Cardiac septum (tissue), 1 donor: ENCODE measurements at places on chromosomes 1 and 21. TPM values are rescaled to one million over a fixed set of nuclear protein-coding genes. Genes with fewer than 3 reads are reported as not detected.

GRCh38 chr1:18681423-18681835 lies 50.8 kb downstream of the PAX7 start:
- no peak for DNase-seq

- no peak for DNase-seq
These were observed 14.6 kb downstream of the FOXD2 start for GRCh38 chr1:47452426-47452825.

DNA sequence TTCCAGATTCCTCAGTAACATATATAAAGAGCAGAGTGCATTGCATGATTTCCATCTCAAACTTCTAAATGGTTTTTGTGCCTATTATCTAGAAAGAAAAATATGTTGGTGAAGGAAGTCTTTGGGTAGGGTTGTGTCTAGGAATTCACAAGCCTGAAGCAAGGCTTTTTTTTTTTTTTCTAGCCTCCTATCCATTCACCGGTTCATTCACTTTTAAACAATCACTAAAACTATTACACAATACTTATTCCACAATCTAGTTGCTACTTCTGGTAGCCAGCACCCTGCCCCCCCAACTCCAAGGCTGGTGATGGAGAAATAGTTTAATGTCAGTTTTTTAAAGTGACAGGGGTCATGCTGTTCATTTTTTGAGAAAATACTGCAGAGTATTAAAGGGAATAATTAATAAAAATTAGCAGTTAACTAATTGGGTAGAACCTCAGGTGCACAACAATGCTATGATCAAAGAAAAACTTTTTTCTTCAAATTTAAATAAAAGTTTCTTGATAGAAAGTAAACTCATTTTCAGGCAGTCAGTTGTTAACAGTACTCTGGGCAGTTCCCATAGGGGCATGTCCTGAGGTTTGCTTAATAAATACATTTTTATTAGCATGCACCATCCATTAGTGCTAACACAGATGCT lies 10.9 kb downstream of the IRF2BP2 start:
- DNase-seq, result no peak

FCAMR gene
- total RNA-seq, result not detected

- DNase-seq, result no peak
These were observed 110.6 kb upstream of the ADAMTS5 start for GRCh38 chr21:27077501-27077900.

DNA sequence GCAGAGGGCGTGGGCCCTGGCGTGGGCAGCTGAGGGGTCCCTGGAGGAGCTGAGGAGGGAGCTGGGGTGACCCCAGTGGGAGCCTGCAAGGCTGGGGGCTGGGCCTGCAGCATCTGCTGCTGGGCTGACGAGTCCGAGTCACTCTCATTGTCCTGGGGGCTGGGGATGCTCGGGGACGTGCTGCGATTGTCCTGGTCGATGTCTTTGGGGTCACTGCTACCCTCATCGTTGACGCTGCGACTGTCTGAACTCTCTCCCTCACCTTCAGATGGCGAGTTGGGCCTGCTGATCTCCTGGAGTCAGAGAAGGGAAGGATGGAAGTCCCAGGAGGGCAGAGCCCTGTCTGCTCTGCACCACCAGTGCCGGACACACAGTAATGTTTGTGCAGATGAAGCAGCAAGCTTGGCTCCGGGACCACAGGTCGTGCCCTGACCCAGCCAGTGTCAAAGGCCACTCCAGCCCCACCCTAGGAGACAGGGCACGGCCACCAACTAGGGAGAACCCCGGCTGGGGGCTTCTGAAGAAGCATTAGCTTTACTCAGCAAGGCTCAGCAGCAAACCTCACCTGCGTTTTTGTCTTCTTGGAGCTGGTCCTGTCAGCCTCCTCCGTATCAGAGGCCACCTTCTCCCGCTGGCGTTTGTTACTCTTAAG lies 43.4 kb downstream of the SLC45A1 start:
- DNase-seq, result peak; percentile 70

- peak; percentile 99 for DNase-seq
These were observed at the start of gene CDC42 for GRCh38 chr1:22052115-22053016. CDC42 (plus strand) TSS chr1:22052709; CDS start chr1:22078479, 25,770 bp downstream.

DNA sequence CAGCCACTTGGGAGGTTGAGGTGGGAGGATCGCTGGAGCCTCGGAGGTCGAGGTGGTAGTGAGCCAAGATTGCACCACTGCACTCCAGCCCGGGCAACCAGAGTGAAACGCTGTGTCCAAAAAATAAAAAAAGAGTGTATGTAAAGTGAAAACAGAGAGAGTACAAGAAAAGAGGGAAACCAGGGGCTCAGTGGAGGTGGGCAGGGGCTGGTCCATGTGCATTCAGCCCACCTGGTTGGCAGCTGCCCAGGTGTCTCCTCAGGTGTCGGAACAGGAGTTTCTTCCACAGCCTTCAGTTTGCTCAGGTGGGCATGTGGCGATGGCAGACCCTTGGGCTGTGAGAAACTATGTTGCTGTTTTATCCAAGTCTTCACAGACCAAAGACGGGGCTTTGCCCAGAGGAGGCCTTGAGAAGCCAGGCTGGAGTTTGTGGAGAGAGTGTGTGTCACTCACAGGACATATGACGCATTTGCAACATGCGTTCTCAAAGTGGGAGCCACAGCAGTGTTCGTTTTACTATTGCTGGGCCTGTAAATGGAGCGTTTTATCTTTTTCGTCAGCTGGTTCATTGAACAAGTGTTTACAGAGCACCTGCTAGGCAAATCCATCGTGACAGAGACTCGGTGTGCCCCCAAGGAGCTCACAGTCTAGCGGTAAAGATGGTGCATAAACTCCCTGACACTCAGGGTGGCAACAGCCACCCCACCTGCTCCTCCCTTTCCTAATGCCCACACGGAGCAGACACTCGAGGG lies 22.4 kb upstream of the SAMD11 start:
- no peak for DNase-seq

DNA sequence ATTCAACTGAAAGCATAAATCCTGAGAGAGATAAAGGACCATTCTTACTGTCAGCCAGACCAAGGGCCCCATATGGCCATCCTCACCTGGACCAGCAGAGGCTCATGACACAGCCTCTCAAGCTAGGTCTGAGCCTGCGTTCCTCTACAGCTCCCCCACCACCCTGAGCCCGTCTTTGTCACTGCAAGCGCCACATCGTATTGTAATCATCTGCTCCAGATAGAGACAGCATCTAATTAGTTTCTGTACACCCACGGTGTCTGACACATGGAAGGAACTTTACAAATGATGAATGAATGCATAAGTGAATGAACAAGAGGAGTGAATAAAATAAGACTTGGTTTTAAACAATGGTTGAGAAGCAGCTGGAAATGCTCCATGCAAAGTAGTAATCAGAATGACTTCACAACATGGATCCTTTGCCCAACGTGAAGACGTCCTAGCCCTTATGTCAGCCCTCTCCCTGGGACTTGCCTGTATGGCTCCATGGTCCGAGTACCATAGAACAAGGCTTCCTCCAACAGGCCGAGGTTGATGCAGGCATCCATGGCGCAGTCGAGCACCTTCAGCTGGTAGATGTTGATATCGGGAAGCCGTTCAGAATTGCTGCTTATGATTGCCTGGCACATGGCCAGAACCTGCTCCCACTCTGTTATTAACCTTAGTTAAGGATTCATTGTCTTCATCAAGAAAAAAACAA lies 648.9 kb downstream of the SMYD3 start:
- no peak for DNase-seq

- DNase-seq, result no peak
These were observed 155.8 kb upstream of the PTGFR start for GRCh38 chr1:78334952-78335351.

SHISAL2A gene
- total RNA-seq, result not detected

- DNase-seq, result no peak
These were observed 859 bp downstream of the NFASC start for GRCh38 chr1:204871405-204872037.

DNA sequence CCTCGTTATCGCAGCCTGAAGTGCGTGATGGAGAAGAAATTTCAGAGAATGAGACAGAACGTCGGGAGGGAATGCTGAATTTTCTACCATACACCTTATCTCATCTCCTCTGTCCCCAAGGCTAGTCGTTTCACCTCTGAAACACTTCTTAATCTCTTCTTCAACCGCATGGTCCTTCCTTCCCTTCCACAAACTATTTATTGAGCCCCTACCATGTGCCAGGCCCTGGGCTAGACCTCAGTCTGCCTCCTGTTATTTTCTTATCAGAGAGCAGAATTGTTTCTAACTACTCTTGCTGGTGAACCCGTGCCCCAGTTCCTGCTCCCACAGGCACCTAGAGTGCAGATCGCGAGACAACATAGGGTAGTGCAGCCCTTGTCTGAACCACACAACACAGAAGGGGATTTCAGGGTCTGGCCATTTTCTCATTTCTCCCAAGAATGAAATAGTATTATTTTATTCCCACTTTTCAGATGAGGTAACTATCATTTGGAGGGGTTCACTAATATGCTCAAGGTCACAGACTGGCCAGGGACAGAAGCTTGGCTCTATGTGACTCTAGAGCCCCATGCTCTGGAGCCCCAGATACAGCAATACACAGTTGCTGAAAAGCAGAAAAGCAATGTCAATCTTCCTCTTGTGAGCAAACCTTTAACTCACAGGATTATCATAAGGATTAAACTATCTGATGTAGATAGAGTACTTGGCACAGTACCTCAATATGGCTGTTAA lies 598 bp upstream of the ADIPOR1 start:
- DNase-seq, result no peak

OR6F1 gene
- not detected for total RNA-seq

DNA sequence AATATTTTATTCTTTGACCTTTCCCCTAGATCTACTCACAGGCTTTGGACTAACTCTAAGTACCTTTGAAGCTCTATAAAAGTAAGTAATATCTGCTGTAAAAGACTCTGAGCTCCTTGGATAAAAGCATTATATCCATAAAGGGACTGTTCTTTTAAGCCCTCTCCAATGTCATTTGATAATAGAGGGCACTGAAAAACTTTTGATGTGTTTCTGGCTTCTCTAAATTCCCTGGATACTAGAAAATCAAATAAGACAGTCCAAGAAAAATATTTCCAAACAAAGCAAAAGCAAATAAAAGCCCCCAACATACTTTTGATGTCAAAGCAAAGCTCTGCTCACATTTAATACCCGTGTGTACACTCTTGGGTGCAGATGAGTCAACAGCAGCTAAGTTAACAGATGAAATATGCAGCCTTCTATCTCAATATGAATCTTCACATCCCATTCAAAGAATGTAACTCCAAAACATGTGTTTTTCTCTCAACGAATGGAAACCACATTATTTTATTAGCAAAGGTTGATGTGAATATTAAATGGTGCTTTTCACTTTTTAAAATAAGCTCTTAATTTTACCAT lies 230.3 kb downstream of the CENPF start:
- DNase-seq, result no peak

- DNase-seq, result no peak
These were observed 189.1 kb upstream of the RNPC3 start for GRCh38 chr1:103336408-103336807.
